ENCODE measurements at places on chromosomes 11 and 22.

DNA sequence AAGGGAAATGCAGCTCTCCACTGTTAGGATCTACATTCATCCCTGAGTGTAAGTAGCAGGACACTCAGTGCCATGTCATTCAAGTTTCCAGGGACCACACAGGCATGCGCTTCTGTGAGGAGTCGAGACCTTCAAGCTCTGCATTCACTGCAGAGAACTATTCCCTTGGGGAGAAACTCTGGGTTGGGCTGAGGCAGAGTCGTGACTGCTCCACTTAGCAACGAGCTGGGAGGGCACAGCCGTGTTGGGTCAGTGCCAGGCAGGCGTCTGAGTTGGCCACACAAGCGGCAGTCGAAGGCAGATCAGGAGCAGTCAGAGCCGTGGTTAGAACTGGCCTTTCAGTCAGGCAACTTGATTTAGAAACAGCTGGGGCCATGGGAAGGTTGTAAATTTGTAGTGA lies 14.7 kb downstream of the MPEG1 start:
- peak; percentile 73 for DNase-seq

- DNase-seq, result no peak
Measured at GRCh38 chr11:67027483-67027930, 4.6 kb downstream of the SYT12 start.

DNA sequence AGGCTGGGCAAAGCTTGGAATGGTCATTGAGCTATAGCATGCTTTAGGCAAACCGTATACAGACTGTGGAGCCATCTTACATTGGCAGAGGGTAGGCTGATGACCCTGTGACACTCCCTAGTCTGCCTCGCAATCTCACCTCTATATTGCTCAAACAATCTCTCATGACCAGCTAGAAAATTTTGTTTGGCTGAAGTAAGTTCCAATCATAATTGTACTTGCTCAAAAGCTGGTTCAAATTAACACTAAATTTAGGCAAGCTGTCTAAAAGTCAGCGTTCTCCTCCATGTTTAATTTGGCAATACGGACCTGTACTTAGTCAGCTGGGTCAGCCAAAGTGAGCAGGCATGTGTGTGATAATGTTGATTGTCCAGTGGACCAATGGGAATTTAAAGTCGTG lies 133.0 kb downstream of the SWAP70 start:
- DNase-seq, result peak; percentile 19

DNA sequence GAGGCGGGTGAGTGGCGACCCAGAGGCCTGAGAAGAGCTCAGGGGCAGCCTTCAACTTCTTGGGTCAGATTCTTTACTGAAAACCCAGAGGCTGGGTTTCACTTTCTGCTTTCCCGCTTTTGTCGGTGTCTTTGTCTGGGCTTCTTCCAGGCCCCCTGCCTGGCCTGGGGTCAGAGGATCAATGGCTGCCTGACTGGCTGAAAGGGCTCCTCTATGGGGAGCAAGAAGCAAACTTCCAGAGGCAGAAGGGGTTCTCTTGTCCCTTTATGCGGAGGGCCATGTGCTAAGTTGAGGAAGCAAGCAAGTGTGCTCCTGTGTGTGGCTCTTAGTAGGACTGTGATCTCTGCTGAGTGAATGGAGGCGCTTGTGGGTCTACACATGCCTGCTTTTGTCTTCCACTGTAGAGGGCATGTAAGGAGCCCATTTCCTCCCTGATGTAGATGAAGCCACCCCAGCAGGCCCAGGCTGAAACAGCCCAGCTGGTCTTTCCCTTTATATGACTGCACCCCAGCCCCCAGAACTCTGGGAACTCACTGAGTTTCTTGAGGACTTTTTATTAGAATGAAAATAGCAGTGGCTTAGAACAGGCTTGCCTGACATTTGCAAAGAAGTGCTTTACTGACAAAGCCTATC lies 1.0 kb upstream of the PKNOX2 start:
- no peak for DNase-seq

- DNase-seq, result no peak
Measured at GRCh38 chr11:11972730-11973341, 35.6 kb downstream of the DKK3 start.

GRCh38 chr22:24529898-24530297 lies 25.0 kb downstream of the GUCD1 start:
- no peak for DNase-seq

DNA sequence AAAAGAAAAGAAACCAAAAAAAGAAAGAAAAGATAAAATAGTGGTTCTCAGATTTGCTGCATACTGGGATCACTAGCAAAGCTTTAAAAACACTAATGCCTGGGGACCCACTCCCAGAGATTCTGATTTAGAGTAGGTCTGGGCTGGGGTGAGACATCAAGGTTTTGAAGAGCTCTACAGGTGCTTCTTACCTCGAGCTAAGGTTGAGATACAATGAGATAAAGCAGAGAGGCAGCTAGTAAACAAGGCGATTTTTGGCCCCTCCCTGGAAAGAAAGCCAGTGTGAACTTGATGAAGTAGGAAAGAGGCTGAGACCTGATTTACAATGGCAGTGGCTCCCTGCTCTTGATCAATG lies 327.6 kb upstream of the CCDC90B start:
- DNase-seq, result no peak

DNA sequence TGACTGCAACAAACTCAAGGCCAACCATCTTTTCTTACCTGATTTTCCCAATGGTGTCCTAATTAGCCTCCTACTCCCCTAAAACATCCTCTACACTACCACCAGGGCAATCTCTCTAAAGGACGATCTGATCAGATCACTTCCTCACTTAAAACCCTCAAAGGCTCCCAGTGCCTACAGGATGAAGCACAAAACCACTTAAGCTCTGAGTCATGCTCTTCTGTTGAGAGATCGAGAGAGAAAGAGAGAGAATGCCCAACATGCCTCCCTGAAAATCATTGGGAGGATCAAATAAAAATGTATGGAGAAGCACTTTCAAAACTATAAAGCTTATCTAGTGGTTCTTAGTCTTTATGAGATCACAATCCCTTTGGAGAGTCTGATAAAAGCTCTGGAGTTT lies 171.1 kb downstream of the CADM1 start:
- DNase-seq, result peak; percentile 74

DNA sequence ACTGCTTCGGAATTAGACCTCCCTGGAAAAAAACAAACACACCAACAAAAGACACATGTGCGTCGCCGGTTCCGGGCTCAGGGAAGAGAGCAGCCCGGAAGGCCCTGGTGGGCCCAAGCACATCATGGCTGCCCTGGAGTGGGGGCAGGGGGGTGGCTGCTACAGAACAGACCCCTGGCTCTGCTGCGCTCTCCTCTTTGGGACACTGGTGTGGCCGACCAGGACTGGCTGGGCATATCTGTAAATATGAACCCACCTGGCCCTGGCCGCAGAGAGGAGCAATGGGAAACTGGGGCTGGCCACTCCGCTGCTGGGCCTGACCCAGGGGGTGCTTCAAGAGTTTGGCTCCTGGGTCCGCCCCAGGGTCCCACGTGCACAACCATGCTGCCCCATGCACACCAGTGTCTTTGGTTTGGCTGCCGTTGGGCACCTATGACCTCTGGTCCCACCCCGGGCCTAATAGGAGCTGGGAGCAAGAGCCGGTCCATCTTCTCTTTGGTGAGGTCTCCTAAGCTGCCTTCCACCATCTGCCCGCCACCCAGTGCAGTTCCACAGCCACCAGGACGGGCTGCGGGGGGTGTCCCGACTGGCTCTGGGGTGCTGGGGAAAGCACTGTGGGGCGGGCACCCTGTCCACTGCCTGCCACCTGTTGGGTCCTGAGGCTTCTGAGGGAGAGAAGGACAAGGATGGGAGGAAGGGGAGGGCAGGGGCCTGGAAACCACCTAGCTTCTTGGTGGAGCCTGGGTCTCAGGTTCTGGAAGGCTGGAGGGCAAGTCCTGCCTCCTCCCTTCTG lies 30.1 kb downstream of the PPM1F start:
- DNase-seq, result no peak

DNA sequence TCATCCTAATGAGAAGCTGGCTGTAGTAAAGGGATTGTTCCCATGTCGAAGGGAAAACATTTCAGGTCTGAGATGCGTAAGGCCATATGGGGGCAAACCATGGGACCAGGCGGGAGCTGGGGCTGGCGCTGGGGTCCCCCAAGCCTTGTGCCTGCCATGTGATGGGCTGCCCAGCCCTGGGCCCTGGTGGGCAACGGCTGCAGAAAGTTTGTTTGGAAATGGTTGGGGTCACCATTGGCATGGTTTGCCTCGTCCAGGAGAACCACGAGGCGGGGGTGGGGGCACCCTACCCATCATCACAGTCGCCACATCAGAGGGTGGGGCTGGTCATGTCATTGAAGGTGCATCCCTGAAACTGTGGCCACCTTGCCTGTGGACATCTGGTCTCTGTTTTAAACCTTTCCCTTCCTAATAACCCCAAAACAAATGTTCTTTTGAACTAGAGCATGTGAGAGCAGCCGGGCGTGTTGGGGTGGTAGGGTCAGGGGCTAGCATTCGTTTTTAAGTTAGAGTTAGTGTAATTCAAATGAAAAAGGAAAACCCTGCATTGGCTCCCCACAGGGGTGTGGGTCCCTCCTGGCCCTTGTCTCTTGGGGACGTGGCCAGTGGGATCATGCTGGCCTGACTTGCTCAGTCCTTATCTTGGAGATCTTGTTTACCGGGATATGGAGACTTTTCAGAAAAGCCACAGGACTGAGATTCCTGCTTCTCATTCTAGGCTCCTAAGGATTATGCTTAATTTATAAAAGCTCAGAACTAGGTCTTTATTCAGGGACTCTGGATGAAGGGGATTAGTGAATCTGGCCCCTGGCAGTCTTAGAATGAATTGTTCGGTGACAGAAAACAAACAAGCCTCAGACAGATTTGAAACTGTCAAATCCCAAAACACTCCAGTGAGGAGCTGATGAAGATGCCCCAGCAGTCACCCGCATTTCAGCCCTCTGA lies 98.5 kb downstream of the CTTN start:
- DNase-seq, result no peak

GRCh38 chr22:27545085-27545484 lies 256.5 kb downstream of the MN1 start:
- no peak for DNase-seq

DNA sequence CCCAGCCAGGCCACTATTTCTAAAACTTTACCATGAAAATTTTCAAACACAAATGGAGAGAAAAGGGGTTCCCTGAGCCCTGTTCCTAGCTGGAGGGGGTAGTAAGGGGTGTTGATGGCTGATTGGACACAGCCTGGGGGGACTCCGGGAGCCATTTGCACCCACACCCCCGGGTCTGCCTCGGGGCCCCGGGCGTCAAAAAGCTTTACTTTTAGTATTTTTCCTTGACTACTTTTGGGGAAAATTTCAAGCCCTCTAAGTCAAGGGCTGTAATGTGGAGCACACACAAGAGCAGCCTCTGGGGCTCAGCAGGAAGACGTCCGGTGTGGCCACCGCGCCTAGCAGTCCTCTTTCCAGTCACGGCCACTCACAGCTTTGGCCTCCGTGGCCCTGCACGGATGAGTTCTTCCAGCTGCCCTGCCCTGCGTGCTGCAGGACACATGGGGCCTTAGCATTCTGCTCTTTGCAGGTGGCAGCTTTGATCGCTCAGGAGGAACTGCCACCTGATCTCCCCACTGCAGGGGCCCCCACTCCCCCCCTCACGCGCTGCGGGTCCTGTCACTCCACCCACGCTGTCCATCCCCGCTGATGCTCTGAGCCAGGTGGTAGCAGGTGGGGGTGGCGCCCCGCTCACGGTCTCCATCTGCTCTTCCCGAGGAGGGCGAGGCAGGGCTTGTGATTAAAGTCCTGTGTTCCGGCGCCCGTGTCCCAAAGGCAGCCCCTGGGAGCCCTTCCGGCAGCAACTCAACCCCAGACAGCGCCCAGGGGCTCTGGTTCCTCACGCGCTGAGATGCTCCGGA lies 14.4 kb downstream of the RNH1 start:
- no peak for DNase-seq

DNA sequence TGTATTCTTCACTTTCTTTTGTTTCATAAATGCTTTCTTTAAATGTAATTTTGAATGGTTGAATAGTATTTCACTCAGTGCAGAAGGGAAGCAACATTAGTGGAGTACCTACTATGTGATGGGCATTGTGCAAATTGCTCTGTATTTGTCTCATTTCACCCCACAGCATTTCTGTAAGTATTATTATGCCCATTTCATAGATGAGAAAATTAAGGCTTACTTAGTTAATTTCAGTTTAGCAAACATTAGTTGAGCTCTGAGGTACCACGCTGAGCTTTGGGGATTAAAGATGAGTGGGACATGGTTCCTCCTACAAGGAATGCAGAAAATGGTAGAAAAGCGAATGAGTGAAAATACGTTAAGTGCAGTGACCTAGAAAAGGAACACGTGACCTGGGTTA lies 58.1 kb downstream of the SWAP70 start:
- no peak for DNase-seq

DNA sequence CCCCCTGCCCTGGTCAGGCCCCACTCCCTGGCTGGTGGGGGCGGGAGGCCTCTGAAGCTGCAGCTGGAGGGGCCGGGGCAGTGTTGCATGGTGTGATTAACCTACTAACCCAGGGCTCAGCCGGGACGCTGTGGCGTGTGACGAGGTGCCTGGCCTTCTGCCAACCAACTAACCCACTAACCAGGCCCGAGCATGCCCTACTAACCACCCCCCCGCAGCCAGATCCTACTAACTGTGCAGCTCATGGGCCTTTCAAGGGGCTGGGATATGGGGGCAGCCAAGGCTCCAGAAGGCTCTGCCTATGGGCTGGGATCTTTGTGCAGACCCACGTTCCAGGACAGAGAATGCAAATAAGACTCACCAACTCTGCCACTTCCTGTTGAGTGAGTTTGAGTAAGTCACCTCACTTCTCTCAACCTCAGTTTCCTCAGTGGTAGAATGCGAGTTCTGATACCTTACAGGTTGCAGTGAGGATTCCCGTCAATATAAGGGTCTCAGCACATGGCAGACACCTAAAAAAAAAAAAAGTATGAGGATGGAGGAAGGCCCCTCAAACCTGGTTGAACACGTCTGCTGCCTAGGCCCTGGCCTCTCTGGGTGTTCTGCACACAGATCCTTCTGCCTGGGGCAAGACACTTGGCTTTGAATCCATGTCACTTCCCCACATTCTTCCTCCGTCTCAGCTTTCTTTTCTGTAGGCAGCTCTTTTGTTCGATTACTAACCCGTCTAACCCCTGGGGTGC lies 14.1 kb downstream of the MIAT start:
- DNase-seq, result no peak

DNA sequence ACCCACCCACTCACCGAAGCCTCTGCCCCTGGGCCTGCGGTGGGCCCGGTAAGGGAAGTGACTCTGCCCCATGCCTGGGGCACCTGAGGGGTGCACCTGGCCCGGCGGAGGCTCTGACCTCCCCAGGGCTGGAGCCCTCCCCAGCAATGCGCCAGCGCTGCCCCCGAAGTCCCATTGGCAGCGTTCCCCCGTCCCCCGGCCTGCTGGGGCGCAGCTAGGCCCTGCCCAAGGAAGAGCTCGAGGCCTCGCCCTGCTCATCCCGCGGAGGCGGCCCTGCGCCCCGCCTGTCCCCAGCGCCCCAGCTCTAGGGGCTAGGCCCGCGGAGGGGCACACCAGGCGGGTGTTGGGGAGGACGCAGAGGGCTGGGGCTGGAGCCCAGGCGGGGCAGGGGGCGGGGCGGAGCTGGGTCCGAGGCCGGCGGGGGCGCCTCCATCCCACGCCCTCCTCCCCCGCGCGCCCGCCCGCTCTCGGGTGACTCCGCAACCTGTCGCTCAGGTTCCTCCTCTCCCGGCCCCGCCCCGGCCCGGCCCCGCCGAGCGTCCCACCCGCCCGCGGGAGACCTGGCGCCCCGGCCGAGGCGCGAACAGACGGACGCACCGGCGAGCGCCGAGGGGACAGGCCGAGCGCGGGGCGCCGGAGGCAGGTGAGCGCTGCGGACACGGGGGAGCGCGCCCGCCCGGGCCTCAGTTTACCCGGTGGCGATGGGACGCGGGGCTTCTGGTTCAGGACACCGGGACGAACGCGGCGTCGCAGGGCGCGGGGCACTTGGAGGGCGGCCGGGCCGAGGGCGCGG lies at the start of gene EPS8L2:
Gene EPS8L2, plus strand, starts transcription at position 586 of the 793 bp plus-strand sequence. CDS start 3,177 bp downstream, outside the sequence.
- no peak for DNase-seq
